ENCODE measurements at places on chromosomes 4 and X. TPM values are rescaled to one million over a fixed set of nuclear protein-coding genes. Genes with fewer than 3 reads are reported as not detected.

GRCh38 chr4:98645527-98645926, 12.9 kb downstream of the TSPAN5 start:
- no peak for DNase-seq

HNRNPH2 gene
- 69.2 TPM for total RNA-seq

GRCh38 chr4:8710946-8711345, 118.4 kb downstream of the CPZ start:
- DNase-seq = no peak

DNA sequence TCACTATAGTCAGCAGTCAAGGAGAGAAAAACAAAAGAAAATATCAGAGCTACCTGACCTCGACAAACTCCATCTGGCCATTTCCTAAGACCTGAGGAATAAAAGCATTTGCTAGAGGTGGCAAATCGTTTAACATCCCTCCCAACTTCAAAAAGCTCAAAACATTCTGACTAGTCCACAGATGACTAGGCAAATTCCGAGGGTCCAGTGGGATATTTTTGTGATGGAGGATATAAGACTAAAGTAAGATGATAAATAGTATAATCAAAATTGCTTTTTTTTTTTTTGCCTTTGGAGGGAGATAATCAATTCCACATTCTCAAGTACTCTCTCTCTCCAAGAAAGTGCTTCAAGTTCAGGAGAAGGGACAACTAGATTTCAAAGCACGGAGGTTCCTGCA, 119.1 kb upstream of the ETNPPL start:
- DNase-seq = no peak

GRCh38 chr4:77145842-77146185, 11.2 kb upstream of the CCNG2 start:
- DNase-seq = peak; percentile 2

DNA sequence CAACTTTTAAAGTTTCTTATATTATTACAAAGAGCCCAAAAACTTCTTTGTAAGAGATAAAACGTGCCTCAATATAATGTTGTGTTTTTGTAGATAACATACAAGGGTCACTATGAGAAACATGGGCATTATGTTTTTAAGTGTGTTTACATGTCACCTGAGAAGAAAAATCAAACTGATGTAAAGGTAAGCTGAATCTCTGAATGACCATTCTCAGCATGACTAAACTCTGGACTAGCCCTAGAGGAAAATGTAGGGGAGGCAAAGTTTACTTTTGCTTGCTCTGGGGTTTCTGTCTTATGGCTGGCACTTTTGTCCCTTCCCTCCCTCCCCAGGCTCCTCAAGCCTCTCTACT, 6.8 kb downstream of the MEPE start:
- DNase-seq = no peak

DNA sequence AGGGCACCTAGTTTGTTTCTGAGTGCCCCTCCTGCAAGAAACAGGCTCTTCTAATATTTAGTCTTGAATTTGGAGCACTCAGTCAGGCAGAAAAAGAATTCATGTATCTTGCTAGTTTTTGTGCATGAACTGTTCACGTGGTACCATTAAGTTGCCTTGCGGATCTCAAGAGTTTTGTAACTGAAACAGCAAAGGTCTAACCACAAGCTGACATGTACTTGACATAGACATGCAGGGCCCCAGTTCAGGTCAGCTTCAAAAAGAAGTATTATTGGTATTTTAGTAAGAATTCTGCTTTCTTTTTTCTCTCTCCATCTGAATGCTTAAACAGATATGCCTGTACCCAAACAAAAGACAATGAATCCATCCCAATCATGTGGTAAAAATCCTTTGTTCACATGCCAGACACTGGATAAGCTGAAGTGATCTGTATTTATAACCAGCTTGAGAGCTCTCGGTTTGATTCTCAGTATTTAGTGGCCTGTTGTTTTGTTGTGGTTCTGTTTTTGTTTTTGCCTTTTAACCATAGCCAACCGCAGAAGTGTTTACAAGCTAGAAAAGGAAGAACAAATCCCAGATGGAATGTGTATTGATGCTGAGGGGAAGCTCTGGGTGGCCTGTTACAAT, 13.0 kb downstream of the RGN start:
- DNase-seq = peak; percentile 0

DNA sequence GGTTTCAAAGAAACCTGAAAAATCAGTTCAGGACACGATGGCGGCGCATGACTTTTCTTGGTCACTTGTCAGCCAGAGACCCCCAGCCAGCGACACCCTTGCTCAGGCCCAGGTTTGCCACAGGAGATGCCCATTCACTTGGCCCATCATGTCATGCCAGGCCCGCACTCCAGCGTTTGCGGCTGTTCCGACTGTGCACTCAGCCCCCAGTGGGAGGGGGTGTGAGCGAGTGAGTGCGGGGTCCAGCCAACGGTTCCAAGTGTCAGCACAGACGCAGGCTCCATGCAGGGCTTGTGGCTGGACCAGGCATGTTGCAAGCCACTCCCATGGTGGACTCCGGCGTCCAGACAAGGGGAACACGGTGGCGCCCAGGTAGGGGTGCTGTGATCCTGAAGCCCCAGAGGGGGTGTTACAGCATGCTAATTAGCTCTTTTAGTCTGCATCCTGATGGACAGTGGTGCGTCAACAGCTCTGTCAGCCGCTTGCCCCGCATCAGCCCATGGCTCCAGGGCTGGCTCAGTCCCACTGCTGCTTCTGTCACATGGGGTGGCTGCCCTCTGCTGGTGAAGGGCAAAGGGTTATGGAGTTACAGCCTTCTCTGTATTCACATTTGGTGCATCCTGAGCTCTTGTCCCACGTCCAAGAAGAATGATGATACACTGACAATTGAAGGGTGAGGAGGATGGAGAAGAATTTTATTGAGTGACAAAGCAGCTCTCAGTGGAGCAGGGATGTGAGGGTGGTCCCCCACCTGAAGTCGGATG, 3.7 kb upstream of the MAEA start:
- DNase-seq = peak; percentile 10

DNA sequence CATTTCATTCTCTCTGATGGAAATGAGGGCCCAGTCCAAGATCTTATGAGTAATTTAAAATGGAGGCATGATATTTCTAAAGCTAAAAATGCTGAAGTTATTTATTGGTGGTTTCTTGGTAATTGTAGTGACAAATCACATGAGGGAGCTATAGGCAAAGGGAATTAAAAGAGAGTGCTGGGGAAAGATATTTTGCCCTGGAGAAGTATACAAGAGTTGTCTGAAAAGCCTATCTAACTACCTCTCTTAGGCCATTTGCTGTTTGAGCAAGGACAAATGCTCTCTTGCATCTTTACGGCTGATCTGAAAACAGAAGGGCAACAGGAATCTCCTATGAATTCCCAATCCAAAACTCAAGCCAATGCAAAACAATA, 89.4 kb downstream of the FMR1NB start:
- DNase-seq = no peak

- DNase-seq = no peak
Measured at GRCh38 chr4:89562746-89563145, 255.1 kb upstream of the GPRIN3 start.

DNA sequence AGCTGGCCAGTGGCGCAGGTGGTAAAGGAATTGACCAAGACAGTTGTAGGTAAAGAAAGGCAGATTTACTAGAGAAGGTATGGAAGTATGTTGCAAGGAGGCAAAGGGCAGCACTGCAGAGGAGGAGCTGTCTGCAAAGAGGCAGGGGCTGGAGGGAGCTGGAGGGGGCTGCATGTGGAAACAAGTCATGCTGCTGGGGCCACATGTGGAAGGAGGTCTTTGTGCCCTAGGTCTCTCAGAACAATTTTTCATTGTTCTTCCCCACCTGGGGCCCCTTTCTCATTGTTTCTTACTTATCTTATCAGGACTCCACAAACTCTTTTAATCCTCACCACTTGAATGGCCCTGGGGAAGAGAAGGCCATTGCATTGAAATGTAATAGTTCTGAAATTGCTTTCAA, 144.8 kb upstream of the PLAC1 start:
- no peak for DNase-seq

CCDC158 gene
- not detected for total RNA-seq

DNA sequence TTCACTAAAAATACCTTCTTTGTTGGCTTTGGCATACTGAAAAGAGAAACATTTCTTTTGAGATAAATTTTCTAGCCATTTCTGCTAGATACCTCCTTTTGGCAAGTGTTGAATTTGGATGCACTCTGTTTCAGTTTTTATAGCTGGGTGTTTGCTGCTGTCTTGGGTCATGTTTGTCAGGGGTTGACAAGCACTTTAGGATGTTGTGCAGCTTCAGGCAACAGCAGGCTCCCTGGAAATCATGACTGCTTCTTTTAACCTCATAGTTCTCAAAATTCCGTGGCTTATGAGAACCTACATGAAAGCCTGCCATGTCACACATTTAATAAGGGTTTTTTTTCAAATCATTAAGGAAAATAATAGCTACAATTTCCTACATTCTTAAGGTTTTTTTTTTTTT, 36.7 kb downstream of the CCSER1 start:
- no peak for DNase-seq

- DNase-seq = no peak
Measured at GRCh38 chrX:84216406-84216805, 28.4 kb upstream of the RPS6KA6 start.

- peak; percentile 12 for DNase-seq
Measured at GRCh38 chr4:59553721-59554091, 1646.4 kb upstream of the ADGRL3 start.

- no peak for DNase-seq
Measured at GRCh38 chrX:38342853-38343778, 9.3 kb upstream of the OTC start.

GC gene
- total RNA-seq = not detected

DNA sequence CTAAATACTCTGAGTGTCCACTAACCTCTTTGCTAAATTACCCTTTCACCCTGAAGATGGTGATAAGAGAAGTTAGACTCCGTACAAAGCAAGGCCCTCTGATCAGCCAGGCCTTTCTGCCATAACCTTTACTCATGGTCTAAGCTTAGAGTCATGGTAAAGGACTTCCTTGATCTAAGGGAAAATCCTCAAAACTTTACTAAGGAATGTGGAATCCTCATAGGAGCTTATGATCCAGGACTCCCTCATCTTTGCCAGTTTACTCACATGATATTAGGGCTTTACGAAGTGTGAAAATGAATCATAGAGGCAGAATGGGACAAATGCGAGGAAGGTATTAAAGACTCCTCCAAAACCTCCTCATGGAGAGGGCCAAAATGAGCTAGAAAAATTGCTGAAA, 7.9 kb upstream of the FAM13A start:
- DNase-seq = peak; percentile 40

GRCh38 chr4:2940267-2941137, 22.7 kb downstream of the NOP14 start:
- DNase-seq = no peak

DNA sequence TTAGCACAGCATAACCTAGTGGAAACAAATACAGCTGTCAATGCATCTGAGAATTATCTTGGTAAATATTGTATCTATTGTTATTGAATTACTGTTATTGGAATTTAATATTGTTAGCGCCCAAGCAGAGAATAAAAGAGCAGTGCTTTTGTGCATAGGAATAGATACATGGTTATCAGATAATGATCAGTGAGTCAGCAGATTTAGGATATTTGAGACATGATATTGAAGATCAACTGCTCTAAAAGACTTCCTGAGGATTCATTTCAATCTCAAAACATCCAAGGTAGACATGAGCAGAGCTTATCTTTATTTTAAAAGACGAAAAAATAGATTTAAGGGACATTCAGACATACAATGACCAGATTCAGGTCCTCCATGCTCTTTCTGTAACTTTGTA, 10.6 kb upstream of the H2AZ1 start:
- no peak for DNase-seq

DNA sequence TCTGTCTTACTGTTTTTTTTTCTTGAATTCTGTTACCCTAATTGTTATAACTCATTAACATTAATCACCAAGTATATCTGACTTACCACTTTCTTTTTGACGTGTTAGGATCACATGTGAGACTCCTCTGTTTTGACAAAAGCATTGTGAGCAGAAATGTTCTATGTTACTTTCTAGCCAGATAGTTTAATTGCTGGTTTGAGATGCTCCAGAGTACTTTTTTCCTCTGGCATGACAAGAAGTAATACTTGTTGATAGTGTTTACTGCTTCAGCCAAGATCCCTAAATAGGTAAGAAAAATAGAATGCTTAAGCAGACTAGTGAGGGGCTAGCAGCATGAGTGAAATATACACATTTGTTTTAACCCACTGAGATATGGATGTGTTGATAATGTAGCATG, 303.9 kb upstream of the PABPC4L start:
- no peak for DNase-seq

AKAP17A gene
- 25.4 TPM for total RNA-seq

DNA sequence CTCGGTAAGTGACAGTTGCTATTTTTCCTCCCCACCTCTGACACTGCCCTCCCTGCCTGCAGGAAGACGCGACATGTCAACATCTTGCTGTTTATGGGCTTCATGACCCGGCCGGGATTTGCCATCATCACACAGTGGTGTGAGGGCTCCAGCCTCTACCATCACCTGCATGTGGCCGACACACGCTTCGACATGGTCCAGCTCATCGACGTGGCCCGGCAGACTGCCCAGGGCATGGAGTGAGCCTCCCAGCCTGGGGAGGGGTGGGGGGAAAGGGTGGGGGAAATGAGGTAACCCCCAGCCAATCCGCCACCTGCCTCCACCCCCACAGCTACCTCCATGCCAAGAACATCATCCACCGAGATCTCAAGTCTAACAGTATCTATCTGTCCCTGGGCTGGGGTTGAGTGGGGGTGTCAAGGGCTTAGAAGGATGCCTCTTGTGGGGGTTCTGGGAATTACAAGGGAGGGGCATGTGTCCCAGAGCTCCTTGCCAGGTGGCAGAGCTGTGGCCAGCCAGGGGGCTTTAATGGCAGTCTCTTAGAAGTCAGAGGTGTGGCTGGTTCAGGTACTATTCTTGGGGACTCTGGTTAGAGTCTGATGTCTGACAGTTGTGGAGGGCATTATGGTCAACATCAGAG, 7.8 kb downstream of the ARAF start:
- DNase-seq = no peak

DNA sequence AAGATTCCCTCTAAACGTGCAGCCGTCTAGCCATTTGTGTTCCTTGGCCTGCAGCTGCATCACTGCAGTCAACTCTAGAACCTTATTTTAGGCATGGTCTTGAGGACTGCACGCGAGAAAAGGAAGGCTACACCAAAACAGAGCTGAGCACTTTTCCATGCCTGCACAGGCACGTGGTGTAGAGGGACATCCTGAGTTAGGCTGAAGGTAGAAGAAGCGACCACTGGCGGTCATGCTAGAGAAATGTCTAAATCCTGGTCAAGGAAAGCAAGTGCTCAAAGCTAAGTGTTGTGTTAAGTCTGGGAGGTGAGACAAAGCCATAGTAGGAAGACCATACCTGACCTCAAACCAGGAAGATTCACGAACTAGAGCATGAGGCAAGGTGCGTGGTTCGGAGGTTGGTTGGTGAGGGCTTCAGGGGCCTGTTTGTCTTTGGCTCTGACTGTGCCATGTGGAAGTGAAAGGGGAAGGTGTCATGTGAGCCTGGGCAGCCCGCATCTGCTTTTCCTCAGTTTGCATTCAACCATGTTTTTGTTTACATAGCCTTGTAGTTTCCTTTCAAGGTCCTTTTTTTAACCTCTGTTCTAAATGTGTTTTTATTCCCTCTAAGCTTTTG, 203.8 kb downstream of the AASDH start:
- no peak for DNase-seq

DNA sequence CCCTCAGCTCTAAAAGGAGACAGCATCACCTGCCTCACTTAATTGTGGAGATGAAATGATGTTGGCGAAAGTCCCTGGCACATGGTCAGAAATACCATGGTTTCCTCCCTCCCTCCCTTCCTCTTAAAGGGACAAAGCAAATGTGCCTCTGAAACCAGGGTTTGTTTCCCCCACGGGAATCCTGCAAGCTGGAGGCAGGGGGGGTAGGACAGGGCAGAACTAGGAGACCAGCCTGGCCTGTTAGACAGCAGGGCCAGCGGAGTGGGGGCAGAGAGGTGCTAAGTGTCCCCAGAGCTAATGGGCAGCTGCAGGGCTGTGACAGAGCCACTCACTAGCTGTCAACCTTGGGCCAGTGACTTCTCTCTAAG, 5.7 kb downstream of the RTL5 start:
- no peak for DNase-seq

Measured in HFFc6 (cell line).